Iris pigment epithelial cell (primary cell): ENCODE measurements at places on chromosomes 11 and 22.

GRCh38 chr11:22349491-22349890, 11.3 kb downstream of the SLC17A6 start:
- no peak for DNase-seq

DNA sequence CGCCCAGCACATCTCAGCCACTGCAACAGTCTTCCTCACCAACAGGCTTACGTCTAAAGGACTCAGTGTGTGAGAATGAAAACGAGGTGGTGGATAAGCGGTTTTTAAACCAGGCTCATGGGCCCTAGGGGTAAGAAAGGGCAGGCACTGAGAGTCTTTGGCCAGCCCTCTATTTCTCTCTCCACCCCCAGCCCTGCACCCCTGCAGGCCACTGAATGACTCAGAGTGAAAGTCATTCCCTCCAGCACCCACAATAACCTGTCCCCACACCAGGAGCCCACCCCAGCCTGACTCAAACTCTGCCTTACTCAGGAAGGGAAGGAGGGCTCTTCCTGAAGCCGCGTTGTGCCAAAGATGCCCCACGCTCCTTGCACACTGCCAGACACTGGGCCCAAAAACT, 72.0 kb downstream of the LARGE1 start:
- no peak for DNase-seq

GRCh38 chr11:106961048-106961447, 57.2 kb downstream of the GUCY1A2 start:
- peak; percentile 23 for DNase-seq

GRCh38 chr11:34573537-34573936, 47.4 kb upstream of the EHF start:
- no peak for DNase-seq

DNA sequence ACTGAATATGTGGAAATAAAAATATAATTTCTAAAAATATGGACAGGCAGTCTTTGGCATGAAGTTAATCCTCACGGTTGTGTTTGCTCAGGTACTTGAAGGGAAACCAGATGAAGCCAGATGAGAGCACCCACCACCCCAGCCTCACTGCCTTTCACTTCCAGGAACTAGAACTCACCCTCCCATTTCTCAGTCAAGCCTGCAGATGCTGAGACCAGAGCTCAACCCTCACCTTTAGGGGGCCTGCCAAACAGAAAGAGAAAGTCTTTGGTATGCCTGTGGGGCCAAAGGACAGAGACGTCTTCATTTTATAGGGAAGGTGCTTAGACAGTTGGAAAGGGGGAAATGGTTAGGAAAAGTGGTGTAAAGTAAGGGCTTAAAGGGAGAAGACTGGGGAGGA, 252.8 kb upstream of the PLET1 start:
- no peak for DNase-seq

- no peak for DNase-seq
Measured at GRCh38 chr22:29427176-29427760, 11.1 kb upstream of the RFPL1 start.

DNA sequence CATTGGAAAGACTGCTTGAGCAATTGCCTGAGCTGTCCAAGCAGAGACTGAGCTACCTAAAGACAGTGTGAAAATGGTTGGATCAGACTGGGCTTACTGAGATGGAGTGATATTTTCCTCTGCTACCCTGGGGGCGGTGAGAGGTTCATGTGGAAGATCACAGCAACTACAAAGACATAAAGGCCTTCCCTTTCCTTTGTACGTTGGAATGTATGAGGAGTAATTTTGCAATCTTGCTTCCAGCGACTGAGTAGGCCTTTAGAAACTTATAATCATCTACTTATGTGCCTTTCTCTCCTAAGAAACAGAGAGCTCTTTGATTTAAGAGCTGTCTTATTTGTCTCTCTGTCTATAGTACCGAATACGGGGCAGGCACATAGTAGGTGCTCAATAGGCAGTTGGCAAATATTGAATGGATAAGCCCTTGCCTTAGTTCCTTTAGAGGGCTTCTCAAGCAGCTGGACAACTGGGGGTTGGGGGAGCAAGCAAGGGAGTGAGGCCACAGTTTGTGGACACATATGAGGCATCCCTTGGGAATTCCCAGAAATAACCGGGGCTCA, 2.4 kb upstream of the HEPACAM start:
- peak; percentile 50 for DNase-seq

- no peak for DNase-seq
Measured at GRCh38 chr11:70319396-70320076, 49.0 kb downstream of the PPFIA1 start.

- no peak for DNase-seq
Measured at GRCh38 chr11:133362916-133363315, 169.4 kb downstream of the OPCML start.
